Natural killer cell treated with Interleukin-12 subunit alpha and Interleukin-12 subunit beta and Interleukin-15 and Interleukin-18, amount 100 ng/mL, for 72 hours (primary cell): ENCODE measurements at places on chromosomes 4 and X.

GRCh38 chr4:158835226-158836001, 66.6 kb downstream of the FNIP2 start:
- DNase-seq, result no peak

GRCh38 chr4:155952501-155952901, 1.2 kb downstream of the CTSO start:
- DNase-seq, result no peak

- DNase-seq, result no peak
These were observed 3.3 kb upstream of the LIN54 start for GRCh38 chr4:83013902-83014301.

GRCh38 chr4:144647095-144647561, 1.2 kb downstream of the HHIP start:
- DNase-seq, result no peak

- no peak for DNase-seq
These were observed 1.8 kb upstream of the GABRQ start for GRCh38 chrX:152635941-152636340.
